Liver (tissue), 10 donors: ENCODE measurements at places on chromosomes 3 and 15. TPM values are rescaled to one million over a fixed set of nuclear protein-coding genes. Genes with fewer than 3 reads are reported as not detected.

The CFAP20DC gene
- 2.1 TPM for total RNA-seq

The IFT122 gene
- total RNA-seq = 14.9 TPM

The CHAC1 gene
- 1.0 TPM for total RNA-seq

DNA sequence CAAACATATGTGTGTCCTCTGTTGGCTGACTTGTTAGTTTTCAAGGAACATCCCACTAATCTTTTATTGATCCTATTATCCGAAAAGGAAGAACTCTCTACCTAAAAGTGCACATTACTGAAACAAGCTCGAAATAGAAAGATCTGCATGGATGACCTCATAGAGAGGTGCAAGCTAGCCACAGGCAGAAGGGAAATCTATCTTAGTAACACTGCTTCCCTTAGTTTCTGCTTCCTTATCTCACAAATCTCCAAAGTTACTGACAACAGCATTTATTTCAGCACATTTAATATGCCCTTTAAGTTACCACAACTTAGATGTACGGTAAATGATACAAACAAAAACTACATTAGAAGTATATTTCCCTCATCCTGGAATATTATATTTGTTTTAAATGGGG, 285.1 kb upstream of the CCDC54 start:
- no peak for DNase-seq
- no peaks in the 10 kb centered on the region for H3K4me1 ChIP-seq
- H3K36me3 ChIP-seq = no peaks in the 10 kb centered on the region
- no peak overlapping the region for H3K27ac ChIP-seq
- H3K27me3 ChIP-seq = no peaks in the 10 kb centered on the region

- no peaks in the 10 kb centered on the region for H3K27me3 ChIP-seq
- H3K36me3 ChIP-seq = no peaks in the 10 kb centered on the region
- H3K4me3 ChIP-seq = no peak overlapping the region
Observed at GRCh38 chr3:182118066-182118465, 406.3 kb downstream of the SOX2 start.

- H3K4me1 ChIP-seq = no peaks in the 10 kb centered on the region
- no peak for DNase-seq
- H3K4me3 ChIP-seq = no peak overlapping the region
- no peaks in the 10 kb centered on the region for H3K27me3 ChIP-seq
Observed at GRCh38 chr3:73848173-73848906, 223.6 kb upstream of the PDZRN3 start.

GRCh38 chr3:16647668-16648067, 42.4 kb upstream of the DAZL start:
- no peak overlapping the region for H3K27ac ChIP-seq
- no peak overlapping the region for H3K4me3 ChIP-seq
- no peaks in the 10 kb centered on the region for H3K4me1 ChIP-seq
- no peaks in the 10 kb centered on the region for H3K27me3 ChIP-seq
- DNase-seq = no peak
- H3K36me3 ChIP-seq = no peaks in the 10 kb centered on the region

- no peaks in the 10 kb centered on the region for H3K4me1 ChIP-seq
- H3K4me3 ChIP-seq = no peak overlapping the region
- no peaks in the 10 kb centered on the region for H3K36me3 ChIP-seq
- H3K27ac ChIP-seq = no peak overlapping the region
Observed at GRCh38 chr3:190371152-190371551, 16.8 kb upstream of the CLDN16 start.

- H3K27ac ChIP-seq = no peak overlapping the region
- H3K4me3 ChIP-seq = no peak overlapping the region
- H3K4me1 ChIP-seq = no peaks in the 10 kb centered on the region
Observed at GRCh38 chr3:55984626-55985025, 483.6 kb downstream of the ERC2 start.

DNA sequence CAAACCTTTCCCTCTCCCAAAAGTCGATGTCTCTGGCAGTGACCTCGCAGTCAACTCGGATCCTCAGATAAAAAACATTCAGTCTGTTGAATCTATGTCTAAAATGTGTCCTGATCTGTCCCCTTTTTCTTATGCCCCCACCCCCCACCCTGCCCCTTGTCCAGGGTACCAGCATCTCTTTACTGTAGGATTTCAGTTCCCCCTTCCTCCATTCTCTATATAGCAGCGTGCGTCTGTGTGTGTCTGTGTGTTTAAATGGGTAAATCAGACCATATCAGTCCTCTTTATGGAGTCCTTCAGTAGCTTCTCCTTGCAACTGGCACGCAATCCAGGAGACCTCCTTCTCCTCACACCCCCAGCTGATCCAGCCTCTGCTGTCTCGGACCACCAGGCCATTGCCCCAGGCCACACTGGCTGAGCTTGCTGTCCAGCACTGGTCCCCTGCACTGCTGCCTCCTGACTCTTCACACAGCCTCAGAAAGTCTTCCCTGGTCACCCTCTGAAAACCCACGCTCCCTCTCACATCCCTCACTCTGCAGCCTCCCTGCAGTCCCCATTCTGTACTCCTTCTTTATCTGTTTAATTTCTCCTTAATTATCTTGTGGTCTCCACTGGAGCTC, 1.5 kb downstream of the LRRK1 start:
- H3K4me1 ChIP-seq = no peaks in the 10 kb centered on the region
- H3K4me3 ChIP-seq = no peak overlapping the region
- DNase-seq = no peak
- no peak overlapping the region for H3K27ac ChIP-seq
- H3K27me3 ChIP-seq = peaks cover 9% of the 10 kb centered on the region
- H3K36me3 ChIP-seq = no peaks in the 10 kb centered on the region

DNA sequence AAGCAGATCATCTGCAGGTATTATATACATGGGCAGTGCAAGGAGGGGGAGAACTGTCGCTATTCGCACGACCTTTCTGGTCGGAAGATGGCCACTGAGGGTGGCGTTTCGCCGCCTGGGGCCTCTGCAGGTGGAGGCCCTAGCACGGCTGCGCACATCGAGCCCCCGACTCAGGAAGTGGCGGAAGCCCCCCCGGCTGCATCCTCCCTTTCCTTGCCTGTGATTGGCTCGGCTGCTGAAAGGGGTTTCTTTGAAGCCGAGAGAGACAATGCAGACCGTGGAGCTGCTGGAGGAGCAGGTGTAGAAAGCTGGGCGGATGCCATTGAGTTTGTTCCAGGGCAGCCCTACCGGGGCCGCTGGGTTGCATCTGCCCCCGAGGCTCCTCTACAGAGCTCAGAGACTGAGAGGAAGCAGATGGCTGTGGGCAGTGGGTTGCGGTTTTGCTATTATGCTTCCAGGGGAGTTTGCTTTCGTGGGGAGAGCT, 639 bp downstream of the MKRN3 start:
- H3K4me3 ChIP-seq = no peak overlapping the region
- no peaks in the 10 kb centered on the region for H3K36me3 ChIP-seq
- no peaks in the 10 kb centered on the region for H3K27me3 ChIP-seq
- H3K27ac ChIP-seq = no peak overlapping the region

DNA sequence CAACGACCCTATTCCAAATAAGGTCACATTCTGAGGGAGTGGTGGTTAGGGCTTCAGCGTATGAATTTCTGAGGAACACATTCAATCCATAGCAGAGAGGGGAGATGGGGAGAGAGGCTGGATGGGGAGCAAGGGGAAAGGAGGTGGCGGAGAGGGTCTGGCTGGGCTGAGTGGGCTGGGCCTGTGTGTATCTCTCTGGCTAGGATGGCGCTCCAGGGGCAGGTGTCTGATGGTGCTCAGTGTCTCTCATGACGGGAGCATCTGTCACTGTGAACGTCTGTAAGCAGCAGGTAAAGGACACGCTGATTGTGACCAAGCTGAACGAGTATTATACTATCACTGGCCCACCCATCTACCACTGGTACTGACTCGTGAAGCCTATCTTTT, 159.6 kb downstream of the XXYLT1 start:
- H3K4me1 ChIP-seq = peaks cover under 1% of the 10 kb centered on the region
- H3K36me3 ChIP-seq = no peaks in the 10 kb centered on the region
- DNase-seq = no peak
- no peak overlapping the region for H3K4me3 ChIP-seq
- no peaks in the 10 kb centered on the region for H3K27me3 ChIP-seq
- no peak overlapping the region for H3K27ac ChIP-seq
